ENCODE measurements at places on chromosomes 12 and 14.
A peak's percentile ranks its signal among the peaks of the same experiment; 100 is the strongest.

- peak; percentile 23 for DNase-seq
These were observed 16.0 kb downstream of the NKX2-1 start for GRCh38 chr14:36503771-36504741.

DNA sequence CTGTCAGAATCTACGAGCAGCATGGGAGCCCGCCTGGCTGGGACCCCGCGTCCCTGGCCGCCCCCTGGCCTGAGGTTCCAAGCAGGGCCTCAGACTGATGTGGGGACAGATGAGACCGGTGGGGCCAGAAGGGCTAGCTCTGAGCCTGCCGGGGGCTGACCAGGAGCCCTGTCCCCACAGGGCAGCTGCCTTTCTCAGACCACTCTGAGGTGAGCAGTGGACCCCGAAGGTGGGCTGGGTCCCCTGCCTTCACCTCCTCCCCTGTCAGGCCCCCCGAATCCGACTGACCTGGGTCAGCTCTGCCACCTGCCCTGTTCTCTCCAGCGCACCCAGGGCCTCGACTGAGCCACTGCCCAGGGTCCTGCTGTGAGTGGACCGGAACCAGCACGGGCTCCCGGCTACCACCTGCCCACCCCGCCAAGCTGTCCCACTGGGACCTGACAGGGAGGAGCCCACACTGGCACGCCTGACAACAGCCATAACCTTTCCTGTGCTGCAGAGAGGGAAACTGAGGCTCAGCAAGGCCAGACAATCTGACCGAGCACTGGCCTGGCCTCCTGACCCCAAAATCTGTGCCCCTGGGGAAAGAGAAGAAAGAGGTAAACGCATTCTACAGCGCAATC, 29.7 kb upstream of the TMEM179 start:
- no peak for DNase-seq

- DNase-seq, result no peak
These were observed 41.8 kb downstream of the CACNA1C start for GRCh38 chr12:2094597-2094996.

DNA sequence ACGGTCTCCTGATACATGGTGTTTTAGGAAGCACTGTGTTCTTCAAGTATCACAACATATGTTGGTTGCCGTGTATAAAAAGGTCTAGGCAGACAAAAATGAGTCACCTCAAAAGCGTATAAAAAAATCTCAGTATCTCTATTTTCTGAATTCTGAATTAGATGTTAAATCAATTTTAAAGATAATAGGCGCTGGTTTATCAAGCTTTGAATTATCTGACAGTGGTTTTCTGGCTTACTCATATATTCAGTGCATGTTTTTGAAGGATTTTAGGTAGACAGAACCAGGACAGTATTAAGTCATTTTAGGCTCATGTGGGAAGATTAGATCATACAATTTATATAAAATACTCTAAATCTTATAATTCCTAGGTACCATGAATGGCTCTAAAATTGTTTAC, 110.8 kb downstream of the TMTC2 start:
- DNase-seq, result no peak

DNA sequence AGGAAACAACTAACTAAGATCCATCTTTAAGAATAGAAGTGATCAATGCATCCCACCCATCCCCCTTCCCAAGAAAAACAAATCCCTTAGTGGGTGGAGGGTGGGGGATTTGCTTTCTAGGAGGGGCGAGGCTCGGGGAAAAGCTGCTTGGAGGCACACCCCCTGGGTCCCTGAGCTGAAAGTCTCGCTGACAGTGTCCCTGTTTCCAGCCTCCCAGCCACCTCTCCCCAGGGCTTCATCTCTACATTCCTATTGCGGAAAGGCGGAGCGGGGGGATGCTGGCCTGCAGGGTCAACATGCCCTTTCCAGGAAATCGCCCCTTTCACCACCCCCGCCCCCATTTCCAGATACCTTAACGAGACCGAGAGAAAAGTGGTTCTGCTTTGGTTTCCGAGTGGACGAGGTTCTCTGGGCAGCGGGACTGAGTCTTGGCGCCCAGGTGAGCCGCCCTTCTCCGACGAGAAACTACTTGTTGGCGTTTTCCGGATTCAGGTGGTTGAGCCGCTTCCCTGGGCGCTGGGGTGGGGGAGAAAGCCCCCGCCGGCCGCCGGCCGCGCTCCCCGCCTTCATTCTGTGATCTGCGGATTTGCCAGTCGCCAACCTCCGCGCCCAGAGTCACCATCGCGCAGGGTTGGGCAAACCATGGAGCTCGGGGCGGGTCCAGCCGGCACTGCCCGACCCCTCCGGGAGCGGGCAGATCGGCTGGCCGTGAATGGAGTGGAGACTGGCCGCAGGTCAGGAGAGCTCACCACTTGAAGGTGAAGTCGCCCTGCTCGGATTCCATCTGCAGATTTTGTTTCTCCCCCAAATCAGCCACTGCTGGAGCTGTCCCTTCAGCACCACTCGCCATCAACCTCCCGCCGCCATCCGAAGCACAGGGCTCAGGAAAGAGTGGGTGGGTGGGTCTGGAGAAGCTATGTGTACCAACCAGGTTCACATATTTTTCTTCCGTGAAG, 505 bp downstream of the KCNC2 start:
- DNase-seq, result peak; percentile 68

GRCh38 chr14:68757618-68758081, 35.2 kb downstream of the ZFP36L1 start:
- DNase-seq, result peak; percentile 35

DNA sequence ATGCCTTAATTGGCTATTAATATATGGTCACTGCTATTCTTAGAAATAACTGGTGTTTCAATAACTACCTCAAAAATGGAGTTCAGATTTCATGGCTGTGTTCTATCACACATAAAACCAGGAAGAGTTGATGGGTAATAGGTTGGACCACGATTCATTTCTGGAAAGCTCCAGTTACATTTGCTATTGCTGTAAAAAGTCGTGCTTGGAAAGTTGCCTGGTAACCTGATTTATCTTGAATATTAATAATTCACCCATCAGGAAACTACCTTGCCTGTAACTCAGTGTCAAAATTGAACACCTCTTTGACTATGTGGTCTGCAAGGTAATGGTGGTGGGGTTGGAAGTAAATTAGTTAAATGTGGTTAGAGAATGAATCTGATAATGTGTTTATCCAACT, 104.7 kb upstream of the IFNG-AS1 start:
- no peak for DNase-seq

GRCh38 chr12:126974779-126975178, 1292.2 kb upstream of the TMEM132C start:
- no peak for DNase-seq

- DNase-seq, result no peak
These were observed 87.4 kb downstream of the PAPOLA start for GRCh38 chr14:96589577-96589976.

DNA sequence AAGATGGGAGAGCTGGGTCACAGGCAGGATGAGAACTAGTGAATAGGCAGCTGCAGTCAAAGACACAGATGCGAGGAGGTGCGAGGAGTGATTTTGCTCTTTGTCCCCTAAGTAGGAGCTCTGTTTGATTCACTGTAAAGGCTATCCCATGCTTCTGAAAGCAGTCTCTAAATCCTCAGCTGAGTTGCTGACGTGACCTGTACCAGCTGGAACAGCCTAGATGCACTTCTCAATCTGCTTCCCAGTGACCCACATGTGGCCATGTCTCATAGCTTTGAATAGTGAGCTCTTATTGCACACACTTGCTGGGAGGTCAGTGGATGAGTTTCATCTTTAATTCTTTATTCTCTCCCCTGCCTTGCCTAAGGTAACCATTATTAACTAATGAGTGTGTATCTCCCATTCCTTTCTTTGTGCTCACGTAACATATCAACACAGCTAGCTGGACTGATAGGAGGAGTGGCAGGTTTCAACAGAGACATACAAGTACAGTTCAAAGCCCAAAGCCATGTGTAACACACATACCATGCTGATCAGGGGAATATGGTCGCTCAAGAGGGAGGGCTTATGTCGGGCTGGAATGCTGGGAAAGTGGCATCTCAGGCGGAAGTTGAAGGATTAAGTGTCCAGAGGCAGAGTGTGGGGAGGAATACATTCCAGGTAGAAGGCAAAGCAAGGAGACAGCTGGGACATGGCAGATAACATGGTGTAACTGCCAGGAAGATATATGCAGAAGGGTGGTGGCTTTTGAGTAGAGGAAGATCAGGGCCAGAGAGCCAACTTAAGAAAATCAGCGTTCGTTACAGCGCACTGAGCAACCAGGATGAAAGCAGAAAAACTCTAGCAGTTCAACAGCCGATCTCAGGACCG, 15.4 kb upstream of the YY1 start:
- peak; percentile 34 for DNase-seq

- DNase-seq, result no peak
These were observed 1182.7 kb downstream of the AACS start for GRCh38 chr12:126247936-126248335.

DNA sequence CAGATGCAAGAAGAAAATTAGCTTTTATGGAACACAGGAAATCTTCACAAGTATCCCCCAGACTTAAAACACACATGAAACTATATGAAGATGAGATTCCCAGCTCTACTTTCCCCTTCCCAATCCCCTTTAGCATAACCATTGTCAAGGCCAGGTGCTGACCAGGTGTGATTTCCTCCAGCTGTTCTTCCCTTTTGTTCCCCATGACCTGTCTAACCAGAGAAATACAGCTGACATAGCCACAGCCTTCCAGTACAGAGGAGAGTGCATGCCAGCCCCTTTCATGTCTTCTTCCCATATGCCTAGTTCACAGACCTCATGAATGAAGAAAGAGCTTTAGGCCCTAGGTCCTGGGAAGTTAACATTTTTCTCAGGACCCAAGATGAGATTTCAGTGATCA, 43.5 kb upstream of the FKBP4 start:
- DNase-seq, result no peak

DNA sequence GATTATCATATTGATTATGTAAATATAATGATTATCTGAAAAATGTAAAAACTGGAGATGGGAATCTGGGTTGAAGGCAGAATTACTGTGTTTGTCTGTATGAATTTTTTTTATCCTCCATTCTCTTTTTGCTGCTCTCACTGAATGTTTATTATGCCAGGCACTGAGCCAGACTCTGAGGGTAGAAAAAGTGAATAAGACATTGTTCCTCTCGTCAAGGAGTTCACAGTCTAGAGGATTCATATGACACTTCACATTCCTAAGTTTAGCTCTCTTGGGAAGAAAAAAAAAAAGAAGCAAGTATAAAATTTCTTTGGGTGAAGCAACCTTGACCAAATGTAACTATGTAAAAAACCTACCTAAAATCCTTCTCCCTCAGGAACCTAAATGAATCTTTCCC, 120.9 kb upstream of the LMO3 start:
- DNase-seq, result no peak

- DNase-seq, result peak; percentile 30
These were observed 158.0 kb downstream of the RIMBP2 start for GRCh38 chr12:130557886-130558765.

DNA sequence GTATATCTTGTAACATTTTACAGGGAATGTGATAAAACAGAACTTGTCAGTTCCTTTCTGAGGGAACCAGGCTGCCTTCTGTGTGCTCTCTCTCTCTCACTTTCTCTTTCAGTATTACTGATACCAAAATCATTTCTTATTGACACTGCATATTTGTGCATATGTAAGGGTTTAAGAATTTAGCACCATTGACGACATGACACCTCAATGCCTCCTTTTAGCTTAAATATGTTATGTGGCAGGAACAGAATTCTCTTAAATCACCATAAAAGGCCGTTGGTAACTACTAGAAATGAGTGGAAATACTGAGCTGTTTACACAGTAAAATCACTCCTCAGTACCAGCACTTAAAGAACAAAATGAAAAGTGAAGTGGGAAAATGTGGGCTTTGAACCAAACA, 457.7 kb upstream of the SYT1 start:
- DNase-seq, result no peak

DNA sequence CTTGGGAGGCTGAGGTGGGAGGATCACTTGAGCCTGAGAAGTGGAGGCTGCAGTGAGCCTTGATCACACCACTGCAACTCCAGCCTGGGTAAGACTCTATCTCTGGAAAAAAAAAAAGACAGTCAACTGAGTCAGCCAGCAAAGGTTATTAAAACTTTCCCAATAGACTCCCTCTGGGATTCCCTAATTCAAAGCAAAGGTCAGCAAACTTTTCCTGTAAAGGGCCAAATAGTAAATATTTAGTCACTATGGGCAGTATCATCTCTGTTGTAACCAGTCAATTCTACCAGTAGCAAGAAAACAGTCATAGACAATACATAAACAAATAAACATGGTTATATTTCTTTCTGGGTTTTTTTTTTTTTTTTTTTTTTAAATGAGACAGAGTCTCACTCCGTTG, 122.5 kb downstream of the IPO8 start:
- no peak for DNase-seq

DNA sequence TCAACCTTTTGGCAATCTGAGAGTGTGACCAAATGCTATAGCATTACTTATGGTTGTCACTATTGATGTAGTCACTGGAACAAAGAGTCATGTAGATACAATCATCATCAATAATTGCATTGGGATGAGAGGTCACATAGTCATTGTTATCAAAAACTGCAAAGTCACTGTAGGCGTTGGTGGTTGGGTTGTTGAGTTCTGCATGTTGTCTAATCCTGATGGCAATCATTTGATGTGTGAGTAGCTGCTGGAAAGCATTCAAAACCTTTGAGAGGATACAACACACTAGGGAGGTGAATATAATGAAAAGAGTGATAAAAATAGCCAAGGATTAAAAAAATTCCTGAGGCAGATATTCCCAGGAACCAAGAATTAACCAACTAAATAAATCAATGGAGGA, 214.7 kb upstream of the SYT10 start:
- no peak for DNase-seq

GRCh38 chr12:3655328-3655900, 97.5 kb downstream of the CRACR2A start:
- DNase-seq, result no peak

GRCh38 chr12:104763168-104763805, 194.8 kb downstream of the SLC41A2 start:
- DNase-seq, result no peak

DNA sequence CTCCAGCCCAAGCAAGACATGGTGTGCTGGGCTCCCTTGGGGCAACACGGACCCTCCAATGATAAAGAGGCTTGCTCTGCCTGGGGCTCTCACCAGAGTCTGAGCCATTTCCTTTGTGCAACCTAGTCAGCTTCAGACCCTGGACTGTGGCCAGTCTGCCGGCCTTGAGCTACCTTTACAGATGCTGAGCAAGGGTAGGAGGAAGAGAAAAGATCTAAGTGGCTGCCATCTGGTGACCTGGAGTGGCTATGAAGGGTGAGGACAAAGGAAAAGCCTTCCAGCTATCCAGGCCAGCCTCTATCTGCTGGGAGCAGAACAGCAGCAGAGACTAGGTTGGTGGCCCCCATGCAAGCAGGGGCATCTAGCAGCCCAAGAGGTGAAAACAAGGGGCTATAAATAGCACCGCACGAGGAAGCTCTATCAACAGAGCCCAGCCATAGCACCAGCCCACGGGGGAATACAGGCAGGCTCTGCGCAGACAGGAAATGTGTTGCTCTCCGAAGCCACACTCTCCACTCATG, 230.1 kb downstream of the FOXN3 start:
- DNase-seq, result no peak

GRCh38 chr12:76083246-76083903, 1.1 kb downstream of the NAP1L1 start:
- DNase-seq, result no peak

Measured in hepatocyte (in vitro differentiated cells).